ENCODE measurements at places on chromosomes 3 and 15. TPM values are rescaled to one million over a fixed set of nuclear protein-coding genes. Genes with fewer than 3 reads are reported as not detected.

The SLC9A9 gene
- 18.5 TPM for total RNA-seq

The GATM gene
- 2.2 TPM for total RNA-seq

The TMEM212 gene
- total RNA-seq: not detected

The PRR20G gene
- not detected for total RNA-seq

The THRB gene
- total RNA-seq: not detected

The CPEB1 gene
- not detected for total RNA-seq

The CPNE4 gene
- total RNA-seq: not detected

The LMCD1 gene
- 3.0 TPM for total RNA-seq

The COL6A5 gene
- total RNA-seq: 0.03 TPM

The ENTPD3 gene
- total RNA-seq: not detected

The GALNT15 gene
- total RNA-seq: not detected

The HESX1 gene
- total RNA-seq: 0.23 TPM

The XPC gene
- 34.2 TPM for total RNA-seq

The NANOGP8 gene
- total RNA-seq: not detected

The ARGFX gene
- total RNA-seq: not detected

The MBD4 gene
- 47.1 TPM for total RNA-seq

The KCNAB1 gene
- total RNA-seq: not detected

The ATP10A gene
- total RNA-seq: 35.8 TPM

The COLQ gene
- total RNA-seq: 3.6 TPM

The MOBP gene
- not detected for total RNA-seq

The ACOX2 gene
- not detected for total RNA-seq

The TLR9 gene
- 0.55 TPM for total RNA-seq

The RBM15B gene
- 25.4 TPM for total RNA-seq

The CDC25A gene
- 20.1 TPM for total RNA-seq

The AP4E1 gene
- 13.3 TPM for total RNA-seq

The MESP1 gene
- 3.5 TPM for total RNA-seq

The PLIN1 gene
- total RNA-seq: 0.15 TPM

The MCF2L2 gene
- total RNA-seq: 6.6 TPM

The CCDC174 gene
- 27.4 TPM for total RNA-seq

The TMEM266 gene
- not detected for total RNA-seq

The USP50 gene
- total RNA-seq: not detected

The HIGD1A gene
- total RNA-seq: 56.9 TPM

The SAMMSON gene
- total RNA-seq: not detected

The RBP2 gene
- total RNA-seq: not detected

The ANO10 gene
- total RNA-seq: 19.9 TPM

The TRH gene
- not detected for total RNA-seq

The CHRNA3 gene
- not detected for total RNA-seq

The ZNF80 gene
- total RNA-seq: 0.35 TPM

The MYD88 gene
- 91.3 TPM for total RNA-seq

The FBN1 gene
- total RNA-seq: 1.7 TPM

The TRA2B gene
- 194 TPM for total RNA-seq

The PPIP5K1 gene
- 28.2 TPM for total RNA-seq

The SMCO1 gene
- not detected for total RNA-seq

The FRMD5 gene
- total RNA-seq: not detected

The ASB14 gene
- not detected for total RNA-seq

The GUCA1C gene
- total RNA-seq: not detected

The SHC4 gene
- 2.8 TPM for total RNA-seq

The ZPLD1 gene
- total RNA-seq: not detected

The LMOD3 gene
- not detected for total RNA-seq

The CLDN16 gene
- not detected for total RNA-seq

The FSIP1 gene
- total RNA-seq: 0.58 TPM

The RPP25 gene
- 5.1 TPM for total RNA-seq

The AGTR1 gene
- total RNA-seq: not detected

The RHCG gene
- total RNA-seq: not detected

The SPTBN5 gene
- 1.6 TPM for total RNA-seq

The DPP8 gene
- total RNA-seq: 38.2 TPM

The PLD1 gene
- total RNA-seq: 3.1 TPM

The SLC12A8 gene
- 0.65 TPM for total RNA-seq

The P2RY12 gene
- total RNA-seq: not detected
